Activated CD4-positive, alpha-beta T cell treated with anti-CD3 and anti-CD28 coated beads for 24 hours (primary cell): ENCODE measurements at places on chromosomes 4 and X.

- DNase-seq = no peak
Observed at GRCh38 chr4:124266721-124267120, 445.8 kb downstream of the ANKRD50 start.

- no peak for DNase-seq
Observed at GRCh38 chr4:723751-724530, 18.3 kb downstream of the PCGF3 start.

GRCh38 chr4:52554612-52555355 lies 104.3 kb downstream of the USP46 start:
- DNase-seq = no peak

- DNase-seq = no peak
Observed at GRCh38 chrX:2464677-2465166, 36.1 kb downstream of the DHRSX start.
